Retina (tissue), 1 donor: ENCODE measurements at places on chromosomes 1 and 21.

- no peak for DNase-seq
Observed at GRCh38 chr1:83735526-83735925, 263.4 kb downstream of the TTLL7 start.

DNA sequence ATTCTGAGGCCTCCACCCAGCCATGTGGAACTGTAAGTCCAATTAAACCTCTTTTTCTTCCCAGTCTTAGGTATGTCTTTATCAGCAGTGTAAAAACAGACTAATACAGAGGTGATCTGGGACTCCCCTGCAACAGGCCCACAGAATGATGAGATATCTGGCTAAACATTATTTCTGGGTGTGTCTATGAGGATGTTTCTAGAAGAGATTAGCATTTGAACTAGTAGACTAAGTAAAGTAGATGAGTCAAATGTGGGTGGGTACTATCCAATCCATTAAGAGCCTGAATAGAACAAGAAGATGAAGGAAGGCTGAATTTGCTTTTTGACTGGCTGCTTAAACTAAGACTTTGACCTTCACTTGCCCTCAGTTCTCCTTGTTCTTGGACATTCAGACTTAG, 396.5 kb upstream of the LRRC7 start:
- DNase-seq, result no peak

- DNase-seq, result no peak
Observed at GRCh38 chr1:54271341-54271740, 71.4 kb downstream of the MRPL37 start.

GRCh38 chr1:232743999-232744398, 61.2 kb upstream of the MAP10 start:
- DNase-seq, result no peak

GRCh38 chr1:246786606-246787238, 62.5 kb downstream of the SCCPDH start:
- no peak for DNase-seq

DNA sequence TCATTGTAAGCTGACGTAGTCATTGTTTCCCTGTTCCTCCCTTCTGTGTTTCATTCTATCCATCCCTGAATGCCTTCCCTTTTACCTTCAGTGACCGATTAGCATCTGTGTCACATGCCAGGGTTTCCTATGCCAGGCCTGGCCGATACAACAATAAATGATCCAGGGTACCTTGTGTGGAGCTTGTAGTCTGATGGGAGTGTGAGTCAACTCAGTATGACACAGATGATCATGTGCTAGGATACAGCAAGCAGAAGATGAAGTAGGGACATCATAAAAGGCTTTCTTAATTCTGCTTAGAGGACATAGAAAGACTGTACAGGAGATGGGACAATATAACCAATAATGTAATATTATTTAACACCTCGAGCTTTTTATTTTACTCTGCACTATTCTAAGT, 164.1 kb upstream of the C8B start:
- no peak for DNase-seq

DNA sequence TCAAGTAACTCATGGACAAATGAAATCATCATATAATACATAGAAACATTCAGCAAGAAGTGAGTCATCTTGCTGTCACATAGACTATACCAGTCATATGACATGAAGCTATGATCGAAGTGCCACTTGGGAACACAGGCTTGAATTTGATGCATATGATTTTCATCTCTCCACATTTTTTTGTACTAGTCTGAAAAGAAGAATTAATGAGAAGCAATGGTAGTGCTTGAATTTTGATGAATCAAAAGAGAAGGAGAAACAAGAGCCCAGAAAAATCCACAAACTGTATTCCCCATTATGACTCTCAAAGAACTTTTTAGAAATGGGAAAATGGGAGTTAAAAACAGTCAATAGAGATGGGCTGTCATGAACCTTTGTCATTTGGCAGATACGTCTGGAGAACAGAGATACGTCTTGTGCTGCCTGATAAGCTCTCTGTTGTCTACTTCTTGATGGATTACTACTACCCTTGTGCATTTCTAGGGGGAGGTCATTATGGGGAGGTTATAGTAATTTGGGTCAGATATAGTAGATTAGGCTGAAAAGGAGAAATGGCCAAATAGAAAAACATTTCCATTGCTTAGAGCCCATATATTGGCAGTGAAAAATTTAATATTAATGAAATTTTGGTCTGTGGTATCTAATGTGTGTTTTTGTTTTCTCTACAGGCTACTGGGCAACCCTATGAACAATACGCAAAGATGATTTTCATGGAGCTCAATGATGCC, 8.0 kb upstream of the LEPR start:
- no peak for DNase-seq

DNA sequence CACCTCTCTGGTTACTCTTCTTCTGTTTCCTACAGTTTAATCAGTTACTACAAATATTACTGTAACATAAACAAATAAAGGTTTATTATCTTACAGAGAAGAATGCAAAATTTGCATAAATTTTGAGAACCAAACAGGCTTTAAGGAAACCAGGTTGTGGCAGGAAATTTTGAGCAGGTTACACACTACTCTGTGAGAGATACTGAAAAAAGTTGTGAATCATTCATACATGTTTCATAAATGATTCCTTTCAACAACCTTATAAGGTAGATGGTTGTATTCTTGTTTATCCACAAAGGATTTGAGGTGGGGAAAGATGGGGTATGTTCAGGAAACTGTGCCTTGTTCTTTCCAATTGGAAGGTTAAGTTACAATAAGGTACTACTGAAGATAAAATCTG, 58.6 kb downstream of the MAST2 start:
- DNase-seq, result no peak
